Endodermal cell (in vitro differentiated cells): ENCODE measurements at places on chromosomes 5 and 9.

DNA sequence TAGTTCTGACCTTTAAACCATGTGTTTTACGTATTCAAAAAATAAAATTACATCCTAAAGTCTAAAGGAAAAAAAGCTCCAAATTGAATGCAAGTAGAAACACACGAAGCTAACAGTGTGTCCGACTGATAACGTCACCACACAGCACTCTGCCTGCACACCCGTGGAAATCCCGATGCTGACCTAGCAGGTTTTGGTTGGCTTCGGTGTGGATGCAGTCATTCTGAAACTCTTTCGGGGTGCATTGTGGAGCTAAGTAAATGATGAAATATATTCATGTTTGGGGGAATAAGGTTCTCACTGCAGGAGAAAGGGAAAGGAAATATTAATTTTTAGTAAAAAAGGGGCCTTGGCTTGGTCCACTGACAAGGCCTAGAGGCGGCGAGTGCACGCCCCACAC, 2.0 kb downstream of the RASGEF1C start:
- no peak overlapping the region for H3K27ac ChIP-seq
- no peak overlapping the region for H3K4me3 ChIP-seq
- peaks cover 9% of the 10 kb centered on the region for H3K27me3 ChIP-seq
- H3K36me3 ChIP-seq: no peaks in the 10 kb centered on the region
- no peaks in the 10 kb centered on the region for H3K4me1 ChIP-seq

DNA sequence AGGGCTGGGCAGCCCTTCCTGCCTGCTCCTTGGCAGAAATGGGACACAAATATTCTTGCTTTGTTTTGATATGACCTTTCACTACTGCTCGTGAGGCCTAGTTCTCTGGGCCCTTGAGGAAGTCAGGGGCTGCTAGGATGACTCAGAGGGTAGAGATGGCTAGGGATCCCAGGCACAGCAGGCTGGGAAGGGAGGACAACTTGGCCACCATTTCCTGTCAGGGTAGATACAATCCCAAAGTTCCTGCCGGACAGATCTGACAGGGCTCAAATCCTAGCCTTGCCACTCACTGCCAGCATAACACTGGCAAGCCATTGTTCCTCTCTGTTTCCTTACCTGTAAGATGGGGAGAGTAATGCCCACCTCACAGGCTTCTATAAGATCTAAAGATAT, 31.7 kb upstream of the MEIKIN start:
- no peak overlapping the region for H3K27ac ChIP-seq
- H3K27me3 ChIP-seq: no peaks in the 10 kb centered on the region
- H3K4me3 ChIP-seq: no peak overlapping the region
- no peaks in the 10 kb centered on the region for H3K36me3 ChIP-seq
- no peak for DNase-seq

DNA sequence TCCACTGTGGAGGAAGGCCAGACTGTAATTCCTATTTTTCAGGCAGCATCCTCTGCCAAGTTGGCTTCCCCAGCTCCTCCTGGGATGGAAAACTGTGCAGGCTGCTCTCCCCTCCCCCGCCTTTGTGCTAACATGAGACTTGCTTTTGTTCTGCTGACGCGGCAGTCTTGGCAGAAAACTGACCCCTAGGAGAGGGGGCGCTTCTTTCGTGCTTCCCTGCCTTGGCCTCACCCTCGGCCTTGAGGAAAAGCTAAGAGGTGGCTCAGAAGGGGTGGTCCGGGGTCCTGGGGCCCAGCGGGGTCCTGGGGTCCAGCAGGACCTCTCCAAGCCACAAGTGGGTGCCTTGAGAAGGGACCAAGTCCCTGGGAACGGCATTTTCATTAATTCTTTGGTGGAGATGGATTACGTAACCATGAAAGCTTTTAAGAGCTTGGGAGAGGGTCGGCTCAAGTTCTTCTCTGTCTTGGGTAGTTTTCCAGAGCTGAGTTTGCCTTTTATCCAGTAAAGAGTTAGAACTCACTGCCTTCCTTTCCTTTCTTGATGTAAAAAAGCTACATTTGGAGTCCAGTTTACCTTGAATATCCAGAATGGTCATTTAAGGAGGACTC, 51.0 kb downstream of the SH3PXD2B start:
- H3K4me1 ChIP-seq: no peaks in the 10 kb centered on the region
- no peaks in the 10 kb centered on the region for H3K27me3 ChIP-seq
- H3K4me3 ChIP-seq: peak overlapping the region; percentile 40

DNA sequence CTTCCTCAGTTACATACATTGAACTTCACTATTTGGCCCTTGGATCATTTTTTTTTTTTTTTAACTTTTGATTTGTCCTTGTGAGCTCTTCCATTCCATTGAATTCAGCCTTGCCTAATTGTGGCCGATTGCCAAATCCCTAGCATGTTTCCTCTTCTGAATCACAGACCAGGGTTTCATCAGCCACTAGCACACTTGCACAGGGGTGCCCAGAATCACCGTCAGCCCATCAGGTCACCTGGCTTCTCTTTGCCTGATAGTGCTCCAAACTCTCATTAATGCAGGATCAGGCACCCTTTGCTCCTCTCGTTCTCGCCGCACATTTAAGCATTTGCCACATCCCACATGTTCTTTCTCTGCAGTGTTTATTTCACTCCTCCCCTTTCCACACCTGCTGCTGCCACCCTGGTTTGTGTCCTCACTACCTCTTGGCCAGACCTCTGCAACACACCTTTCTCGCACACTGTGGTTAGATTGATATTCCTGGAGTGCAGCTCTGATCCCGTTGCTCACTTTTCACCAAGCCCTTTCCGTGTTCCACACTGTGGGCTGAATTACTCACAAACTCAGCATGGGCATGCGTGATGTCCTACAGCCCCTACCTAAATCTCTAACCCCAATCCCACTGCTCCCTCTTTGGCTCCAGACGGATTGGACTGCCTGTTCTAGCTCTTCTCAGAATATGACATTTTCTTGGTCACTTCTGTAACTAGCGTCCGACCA, 9.8 kb downstream of the PIK3R1 start:
- DNase-seq: no peak
- no peaks in the 10 kb centered on the region for H3K27me3 ChIP-seq
- H3K4me1 ChIP-seq: no peaks in the 10 kb centered on the region
- H3K4me3 ChIP-seq: no peak overlapping the region

DNA sequence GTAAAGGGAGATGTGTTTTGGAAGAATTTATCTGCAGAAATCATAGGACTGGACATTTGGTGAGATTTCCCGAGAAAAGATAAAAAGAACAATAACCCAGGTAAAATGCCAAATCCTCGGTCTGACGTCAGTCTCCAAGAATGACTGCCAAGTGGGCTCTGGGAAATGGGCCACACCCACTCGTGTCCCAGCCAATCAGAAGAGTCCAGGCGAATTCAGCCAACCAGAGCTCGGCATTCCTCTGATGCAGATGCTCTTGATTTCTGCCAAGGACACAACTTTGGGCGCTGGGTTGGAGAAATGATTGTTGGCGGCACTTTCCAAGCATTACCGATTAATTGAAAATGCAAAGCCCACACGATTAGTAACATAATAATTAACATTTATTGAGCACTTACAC, 73.3 kb downstream of the FGF18 start:
- H3K27ac ChIP-seq: no peak overlapping the region
- no peaks in the 10 kb centered on the region for H3K36me3 ChIP-seq
- H3K27me3 ChIP-seq: no peaks in the 10 kb centered on the region
- peak; percentile 77 for DNase-seq

GRCh38 chr9:33227008-33227398, 13.0 kb upstream of the SPINK4 start:
- no peak overlapping the region for H3K27ac ChIP-seq
- H3K4me3 ChIP-seq: no peak overlapping the region
- H3K4me1 ChIP-seq: no peaks in the 10 kb centered on the region
- peaks cover 5% of the 10 kb centered on the region for H3K27me3 ChIP-seq
- H3K36me3 ChIP-seq: no peaks in the 10 kb centered on the region

- no peak for DNase-seq
- H3K27ac ChIP-seq: no peak overlapping the region
- no peaks in the 10 kb centered on the region for H3K4me1 ChIP-seq
- H3K36me3 ChIP-seq: peaks cover 71% of the 10 kb centered on the region
- no peak overlapping the region for H3K4me3 ChIP-seq
- no peaks in the 10 kb centered on the region for H3K27me3 ChIP-seq
These were observed 13.8 kb downstream of the CLPTM1L start for GRCh38 chr5:1330847-1331831.

GRCh38 chr9:131227959-131228460, 48.3 kb downstream of the FAM78A start:
- H3K36me3 ChIP-seq: peaks cover 71% of the 10 kb centered on the region
- DNase-seq: no peak
- no peak overlapping the region for H3K4me3 ChIP-seq
- H3K27me3 ChIP-seq: no peaks in the 10 kb centered on the region
- H3K27ac ChIP-seq: no peak overlapping the region

- H3K27me3 ChIP-seq: no peaks in the 10 kb centered on the region
- H3K4me1 ChIP-seq: no peaks in the 10 kb centered on the region
- no peak overlapping the region for H3K4me3 ChIP-seq
- no peak for DNase-seq
- no peaks in the 10 kb centered on the region for H3K36me3 ChIP-seq
- H3K27ac ChIP-seq: no peak overlapping the region
These were observed 231.1 kb upstream of the PAPPA start for GRCh38 chr9:115922444-115922843.

DNA sequence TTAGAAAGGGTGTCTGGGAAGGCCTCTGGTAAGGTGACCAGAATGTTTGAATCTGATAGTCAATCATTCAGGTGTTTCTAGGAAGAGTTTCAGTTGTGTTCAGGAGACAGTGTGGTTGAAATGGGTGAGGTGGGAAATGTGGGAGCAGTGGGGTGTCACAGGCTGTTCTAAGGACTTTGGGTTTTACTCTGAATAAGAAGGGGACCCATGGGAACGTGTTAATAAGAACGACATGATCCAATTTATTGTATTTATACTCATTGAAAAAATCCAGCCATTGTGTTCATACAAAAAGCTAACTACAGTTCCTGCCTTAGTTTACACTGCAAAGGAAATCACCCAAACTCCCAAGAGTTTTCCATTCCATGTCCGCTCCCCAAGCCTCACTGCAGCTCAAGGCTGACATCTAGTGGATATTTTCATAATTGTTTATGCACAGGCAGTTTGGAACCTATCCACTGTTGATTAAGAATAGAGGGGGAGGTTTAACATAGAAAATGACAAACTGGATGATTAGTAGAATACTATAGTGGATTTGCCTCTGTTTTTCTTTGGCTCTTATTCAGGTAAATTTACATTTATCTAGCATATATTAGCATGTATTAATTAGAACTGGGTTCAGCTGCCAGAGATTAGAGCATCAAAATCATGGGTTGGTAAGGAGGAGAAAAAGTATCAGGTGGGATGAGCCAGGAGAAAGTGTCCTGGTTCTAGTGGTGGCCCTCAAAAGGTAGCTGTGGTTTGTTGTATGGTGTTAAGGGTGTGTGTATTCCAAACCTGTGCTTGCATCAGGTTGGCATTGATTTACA, 17.7 kb downstream of the CAVIN4 start:
- H3K27ac ChIP-seq: no peak overlapping the region
- H3K27me3 ChIP-seq: no peaks in the 10 kb centered on the region
- no peaks in the 10 kb centered on the region for H3K36me3 ChIP-seq
- H3K4me3 ChIP-seq: no peak overlapping the region
- DNase-seq: peak; percentile 78

GRCh38 chr9:12695474-12695873, 2.3 kb downstream of the TYRP1 start:
- no peak overlapping the region for H3K4me3 ChIP-seq
- no peak overlapping the region for H3K27ac ChIP-seq
- H3K36me3 ChIP-seq: no peaks in the 10 kb centered on the region
- H3K27me3 ChIP-seq: no peaks in the 10 kb centered on the region

DNA sequence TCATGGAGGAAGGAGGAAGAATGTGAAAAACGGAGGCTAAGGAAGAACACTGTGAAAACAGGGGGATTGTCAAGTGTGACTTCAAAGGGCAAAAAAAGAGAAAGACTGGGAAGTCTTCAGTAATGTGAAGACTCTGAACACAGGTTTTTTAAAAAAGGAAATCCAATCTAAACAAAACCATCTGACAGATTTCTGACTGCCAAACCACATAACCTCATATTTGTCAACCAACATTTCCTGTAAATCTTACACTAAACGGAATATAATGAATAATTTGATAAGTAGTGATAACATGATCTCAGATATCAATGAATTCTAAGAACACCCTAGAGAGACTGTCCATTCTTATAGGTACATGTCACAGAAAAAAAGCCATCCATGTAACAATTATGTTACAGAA, 124.7 kb downstream of the FBN2 start:
- no peaks in the 10 kb centered on the region for H3K4me1 ChIP-seq
- no peak overlapping the region for H3K4me3 ChIP-seq
- no peak for DNase-seq
- no peak overlapping the region for H3K27ac ChIP-seq

DNA sequence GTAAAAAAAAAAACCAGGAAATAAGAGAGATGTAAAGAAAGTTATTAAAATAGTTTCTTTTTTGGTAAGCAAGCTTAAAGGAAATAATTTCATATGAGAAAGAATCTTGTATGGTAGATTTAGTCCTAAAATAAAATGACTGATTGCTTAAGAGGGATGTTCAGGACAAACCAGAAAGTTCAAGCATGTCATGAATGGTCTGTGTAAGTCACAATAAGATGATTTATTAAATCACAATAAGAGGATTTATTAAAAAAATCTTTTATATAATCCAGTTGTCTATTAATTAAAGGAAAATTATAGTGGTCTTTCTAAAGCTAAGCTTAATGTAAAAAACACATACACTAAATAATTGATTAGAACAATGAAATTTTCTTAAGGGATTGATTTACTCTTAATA, 91.8 kb upstream of the OR13F1 start:
- H3K4me1 ChIP-seq: no peaks in the 10 kb centered on the region
- DNase-seq: no peak
- no peak overlapping the region for H3K27ac ChIP-seq
- no peaks in the 10 kb centered on the region for H3K27me3 ChIP-seq
- H3K36me3 ChIP-seq: no peaks in the 10 kb centered on the region

DNA sequence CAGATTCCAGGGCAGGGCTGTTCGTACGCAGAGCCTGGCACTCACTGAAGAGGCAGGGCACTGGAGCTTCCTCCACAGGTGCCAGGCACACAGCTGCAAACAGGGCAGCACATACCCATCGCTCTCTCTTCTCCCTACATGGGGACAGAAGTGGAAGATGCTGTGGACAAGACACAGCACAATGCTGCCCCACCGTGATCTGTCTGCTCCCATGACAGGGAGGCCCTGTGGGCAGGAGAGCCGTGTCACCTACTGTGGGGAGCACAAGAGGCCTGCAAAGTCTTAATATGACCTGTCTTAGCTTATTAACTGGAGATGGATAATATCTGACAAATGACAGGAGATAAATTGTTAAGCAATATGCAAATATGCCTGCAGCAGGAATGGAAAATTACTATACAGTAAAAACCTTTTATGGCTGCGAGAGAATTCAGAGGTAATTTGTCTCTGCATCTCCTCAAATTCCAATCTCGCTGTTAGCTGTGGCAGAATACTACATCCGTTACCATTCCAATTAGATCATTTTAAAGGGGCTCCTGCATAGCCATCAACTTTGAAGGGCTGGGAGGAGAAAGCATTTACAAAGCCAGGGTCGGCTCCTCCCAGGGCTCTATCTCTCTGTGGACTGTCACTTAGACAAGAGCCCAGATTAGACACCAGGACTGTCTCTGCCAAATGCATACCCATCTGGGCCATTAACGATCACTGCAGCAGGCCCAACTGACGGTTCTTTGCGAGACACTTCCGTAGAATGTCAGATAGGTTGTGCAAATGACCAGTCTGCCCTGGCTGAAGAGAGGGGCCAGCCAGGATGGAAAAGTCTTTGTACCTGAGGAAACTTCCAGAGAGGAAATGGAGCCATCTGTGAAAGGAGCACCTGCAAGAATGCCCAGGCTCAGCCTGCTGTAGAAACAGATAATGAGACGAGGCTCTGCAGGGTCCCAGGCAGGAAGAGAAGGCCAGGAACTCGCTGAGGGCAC, 90.7 kb upstream of the FSTL4 start:
- no peak overlapping the region for H3K4me3 ChIP-seq
- DNase-seq: peak; percentile 38
- H3K27ac ChIP-seq: no peak overlapping the region
- no peaks in the 10 kb centered on the region for H3K36me3 ChIP-seq
